ENCODE measurements at places on chromosomes 1 and 21.

GRCh38 chr1:7770669-7770996 lies 463 bp upstream of the VAMP3 start:
- DNase-seq: no peak

GRCh38 chr1:179706339-179706941 lies 36.7 kb upstream of the FAM163A start:
- DNase-seq: peak; percentile 16

- DNase-seq: no peak
Measured at GRCh38 chr1:4275083-4275482, 375.0 kb upstream of the C1orf174 start.

GRCh38 chr1:184622136-184622823 lies 132.4 kb downstream of the EDEM3 start:
- DNase-seq: no peak

- peak; percentile 1 for DNase-seq
Measured at GRCh38 chr1:171742577-171742922, 685 bp upstream of the VAMP4 start.

- no peak for DNase-seq
Measured at GRCh38 chr21:39066829-39067780, 116.1 kb downstream of the PSMG1 start.

DNA sequence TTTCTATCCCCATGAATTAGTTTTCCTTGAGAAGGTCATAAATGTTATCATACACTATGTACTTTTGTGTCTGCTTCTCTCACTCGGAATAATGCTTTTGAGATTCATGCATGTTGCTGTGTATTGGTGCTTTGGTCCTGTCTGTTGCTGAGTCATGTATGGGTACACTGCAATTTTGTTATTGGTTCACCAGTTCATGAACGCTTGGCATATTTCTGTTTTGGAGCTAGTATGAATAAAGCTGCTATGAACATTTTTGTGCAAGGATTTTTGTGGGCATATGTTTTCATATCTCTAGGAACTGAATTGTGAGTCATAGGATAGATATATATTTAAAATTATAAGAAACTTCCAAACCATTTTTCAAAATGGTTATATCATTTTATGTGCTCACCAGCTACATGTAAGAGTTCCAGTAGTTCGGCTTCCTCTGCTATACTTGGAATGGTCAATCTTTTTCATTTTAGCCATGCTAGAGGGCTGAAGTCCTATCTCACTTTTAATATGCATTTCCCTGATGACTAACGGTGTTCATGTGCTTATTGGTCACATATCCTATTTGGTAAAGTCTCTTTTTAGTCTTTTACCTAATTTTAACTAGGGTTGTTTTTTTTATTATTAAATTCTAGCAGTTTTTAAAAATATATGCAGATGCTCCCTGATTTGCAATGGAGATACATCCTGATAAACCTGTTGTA lies 38.2 kb downstream of the ETS2 start:
- DNase-seq: no peak

- no peak for DNase-seq
Measured at GRCh38 chr1:228006034-228006785, 588 bp upstream of the WNT3A start.

GRCh38 chr1:118210723-118211110 lies 25.7 kb upstream of the SPAG17 start:
- DNase-seq: no peak

GRCh38 chr1:115412286-115412685 lies 74.2 kb upstream of the NGF start:
- DNase-seq: no peak

GRCh38 chr1:220796530-220796929 lies 9.8 kb downstream of the MTARC1 start:
- DNase-seq: no peak

GRCh38 chr1:59418363-59419144 lies 121.7 kb downstream of the FGGY start:
- no peak for DNase-seq

- no peak for DNase-seq
Measured at GRCh38 chr1:180560200-180560867, 1.6 kb downstream of the OVAAL start.

DNA sequence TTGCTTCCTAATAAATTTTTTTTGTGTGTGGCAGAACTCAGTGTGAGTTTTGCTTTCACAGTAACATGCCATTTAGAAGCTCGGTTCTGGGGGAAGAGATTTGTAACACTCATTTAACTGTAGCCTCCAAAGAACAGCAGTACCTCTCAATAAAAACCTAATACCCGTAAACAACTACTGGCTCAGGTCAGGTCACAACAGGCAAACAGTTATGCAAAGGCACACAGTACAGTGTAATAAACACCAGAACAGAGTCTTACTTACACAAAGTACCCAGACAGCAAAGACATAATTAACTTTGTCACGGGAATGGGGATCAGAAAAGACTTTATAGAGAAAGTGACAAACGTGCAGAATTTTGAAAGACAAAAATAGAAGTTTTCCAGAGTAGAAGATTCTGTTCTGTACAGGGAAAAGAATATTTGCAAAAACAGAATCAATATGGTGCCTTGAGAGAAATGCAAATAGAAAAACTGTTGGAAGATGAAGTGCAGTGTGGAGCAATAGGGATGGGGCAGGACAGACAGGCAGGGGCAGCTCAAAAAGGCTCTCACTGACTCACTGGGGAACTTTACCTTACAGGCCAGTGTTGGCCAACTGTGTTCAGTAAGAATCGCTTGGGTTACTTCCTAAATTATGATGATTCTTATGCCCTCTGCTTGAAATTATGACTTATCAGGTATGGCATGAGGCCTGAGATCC lies 38.8 kb downstream of the EGLN1 start:
- no peak for DNase-seq

DNA sequence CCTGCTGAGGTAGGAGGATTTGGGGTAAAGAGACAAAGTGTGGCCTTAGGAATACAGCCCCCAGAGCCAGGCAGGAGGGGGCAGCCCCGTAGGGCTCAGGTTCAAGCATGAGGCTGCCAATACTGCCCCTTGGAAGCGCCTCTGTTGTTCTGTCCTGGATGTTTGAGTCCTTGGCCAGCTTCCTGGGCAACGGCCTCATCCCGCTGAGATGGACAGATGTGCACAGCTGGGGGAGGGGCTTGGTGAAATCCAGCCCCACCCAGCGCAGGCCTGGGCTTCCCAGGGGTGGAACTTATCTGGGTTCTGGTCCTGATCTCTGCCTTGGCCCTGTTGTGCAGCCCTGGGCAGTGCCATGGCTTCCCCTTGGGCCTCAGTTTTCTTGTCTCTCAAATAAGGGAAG lies 34.8 kb upstream of the MAN1C1 start:
- no peak for DNase-seq

DNA sequence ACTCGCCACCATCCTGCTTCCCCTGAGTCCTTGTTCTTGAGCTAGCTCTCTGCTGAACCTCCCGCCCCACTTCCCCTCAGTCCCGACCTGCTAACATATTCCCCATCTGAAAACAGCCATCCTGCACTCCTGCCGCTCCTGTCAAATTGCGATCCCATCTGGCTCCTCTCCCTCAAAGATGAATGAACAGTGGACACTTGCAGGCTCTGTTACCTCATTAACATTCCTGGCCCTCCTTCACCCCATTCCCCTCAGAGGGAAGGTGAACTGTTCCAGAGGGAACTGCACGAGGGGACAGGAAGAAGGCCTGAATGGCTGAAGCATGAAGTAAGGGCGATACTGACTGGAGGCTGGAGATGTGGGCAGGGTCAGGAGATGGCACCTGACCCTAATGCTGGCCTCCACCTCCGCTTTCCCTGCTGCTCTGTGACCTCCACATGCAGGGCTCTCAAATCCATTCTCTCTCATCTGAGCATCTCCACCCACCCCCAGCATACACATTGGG lies 7.4 kb upstream of the CELSR2 start:
- DNase-seq: no peak

DNA sequence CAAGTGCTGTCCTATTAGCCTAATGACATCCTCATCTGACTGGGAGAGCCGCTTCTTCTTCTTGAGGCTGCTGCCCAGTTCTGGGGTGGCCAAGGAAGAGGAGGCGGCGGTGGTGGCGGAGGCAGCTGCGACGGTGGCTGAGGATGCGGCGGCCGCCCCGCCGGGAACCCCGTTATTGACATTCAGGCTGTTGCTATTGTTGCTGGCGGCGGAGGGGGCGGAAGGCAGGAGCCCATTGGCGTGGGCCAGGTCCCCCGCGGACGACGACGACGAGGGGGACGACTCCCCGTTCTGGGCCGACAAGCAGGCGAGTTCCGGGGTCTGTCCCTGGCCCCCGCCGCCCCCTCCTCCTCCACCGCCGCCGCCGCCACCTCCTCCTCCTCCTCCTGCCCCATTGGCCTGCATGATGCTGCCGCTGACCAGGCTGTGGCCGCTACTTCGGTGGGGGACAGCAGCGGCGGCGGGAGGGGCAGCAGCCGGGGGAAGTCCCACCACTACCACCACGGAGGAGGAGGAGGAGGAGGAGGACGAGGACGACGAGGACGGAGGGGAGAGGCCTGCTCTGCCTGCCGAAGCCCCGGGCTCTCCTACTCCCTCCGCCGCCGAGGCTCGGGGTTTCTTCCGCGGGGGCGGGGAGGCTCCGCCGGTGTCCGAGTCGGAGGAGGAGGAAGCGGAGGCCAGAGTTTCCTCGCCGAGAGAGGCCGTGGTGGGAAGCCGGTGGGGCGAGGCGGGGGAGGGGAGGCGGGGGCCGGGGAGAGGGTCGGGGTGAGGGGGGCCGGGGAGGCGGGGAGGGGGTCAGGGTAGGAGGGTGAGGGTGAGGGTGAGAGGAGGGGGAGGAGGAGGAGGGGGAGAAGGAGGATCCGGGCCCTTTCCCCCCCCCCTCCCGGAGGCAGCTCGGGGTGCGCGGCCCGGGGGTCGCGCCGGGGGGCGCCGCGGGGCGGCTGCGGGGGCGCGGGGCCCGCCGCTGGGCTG lies 610 bp downstream of the WDR26 start:
- DNase-seq: no peak

DNA sequence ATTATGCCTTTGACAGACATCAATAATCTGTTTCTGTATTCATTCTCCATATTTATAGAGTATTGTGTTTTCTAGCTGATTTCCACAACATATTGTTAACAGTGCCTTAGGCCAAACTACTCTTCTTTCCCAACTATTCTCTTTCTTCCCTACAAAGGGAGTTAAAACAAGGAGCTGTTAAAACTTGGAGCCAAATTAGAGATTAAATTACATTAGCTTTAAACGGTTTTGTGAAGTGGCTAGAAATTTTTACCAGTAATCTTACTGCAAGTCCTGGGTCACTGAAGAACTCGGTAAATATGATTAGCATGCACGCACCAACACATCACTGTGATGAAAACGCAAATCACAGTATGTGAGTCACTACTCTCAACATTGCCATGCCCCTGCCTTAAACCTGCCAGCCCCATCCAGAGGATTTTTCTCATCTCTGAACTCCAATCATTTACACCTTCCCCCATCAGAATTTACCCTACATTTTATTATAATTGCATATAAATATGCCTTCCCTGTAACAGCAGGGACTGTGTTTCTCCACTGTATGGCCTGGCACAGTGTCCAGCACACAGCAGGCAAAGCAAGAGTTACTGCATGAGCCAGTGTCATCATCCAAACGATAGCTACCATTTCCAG lies 1.5 kb upstream of the PRDX6 start:
- DNase-seq: no peak

DNA sequence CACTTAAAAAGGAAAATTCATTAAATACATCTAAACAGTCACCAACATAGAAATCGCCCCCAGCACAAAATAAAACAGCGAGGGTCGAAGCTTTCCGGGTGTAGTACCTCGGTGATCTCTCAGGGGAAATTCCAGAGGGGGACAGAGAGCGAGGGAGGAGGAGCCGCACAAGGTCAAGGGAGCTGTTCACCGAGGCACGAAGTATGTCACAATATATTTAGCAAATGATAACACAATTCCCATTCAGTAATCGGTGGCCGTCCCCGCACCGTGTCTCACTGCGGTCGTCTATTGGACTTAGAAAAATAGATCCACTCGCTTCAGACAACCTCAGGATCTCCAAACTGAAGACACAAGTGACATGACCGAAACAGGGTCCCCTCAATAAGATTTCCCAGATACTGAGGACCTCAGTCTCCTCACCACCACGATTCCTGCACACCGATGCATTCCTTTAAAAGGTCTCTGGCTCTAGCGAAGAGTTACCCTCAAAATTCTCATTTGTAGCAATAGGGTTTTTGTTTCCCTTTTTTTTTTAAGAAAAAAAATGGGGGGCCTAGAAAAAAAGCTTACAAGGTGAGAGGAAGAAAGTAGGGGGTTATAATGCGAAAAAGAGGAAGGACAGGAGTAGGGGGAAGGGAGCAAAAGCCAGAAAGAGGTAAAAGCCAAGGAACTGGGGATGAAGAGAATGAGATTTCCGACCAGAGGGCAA lies 1.1 kb downstream of the LPGAT1 start:
- DNase-seq: no peak

- DNase-seq: no peak
Measured at GRCh38 chr1:48048064-48048463, 50.9 kb upstream of the TRABD2B start.

DNA sequence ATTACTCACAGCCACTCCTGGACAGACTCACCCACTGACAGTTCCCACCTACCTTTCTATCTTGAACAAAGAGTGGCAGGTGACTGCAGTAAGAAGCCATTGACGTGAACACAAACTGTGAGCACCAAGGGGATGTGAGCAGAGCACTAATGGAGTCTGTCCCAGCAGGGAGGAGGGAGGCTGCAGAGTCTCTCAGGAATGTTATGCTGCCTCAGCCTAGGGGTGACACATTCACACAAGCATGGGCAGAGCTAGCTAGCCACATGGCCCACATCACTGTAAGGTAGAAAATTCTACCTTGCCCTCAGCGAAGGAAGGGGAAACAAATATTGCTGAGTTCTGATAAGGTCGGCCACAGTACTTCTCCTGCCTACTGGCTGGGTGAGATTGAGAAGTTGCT lies 56.8 kb upstream of the PTGFRN start:
- DNase-seq: no peak

DNA sequence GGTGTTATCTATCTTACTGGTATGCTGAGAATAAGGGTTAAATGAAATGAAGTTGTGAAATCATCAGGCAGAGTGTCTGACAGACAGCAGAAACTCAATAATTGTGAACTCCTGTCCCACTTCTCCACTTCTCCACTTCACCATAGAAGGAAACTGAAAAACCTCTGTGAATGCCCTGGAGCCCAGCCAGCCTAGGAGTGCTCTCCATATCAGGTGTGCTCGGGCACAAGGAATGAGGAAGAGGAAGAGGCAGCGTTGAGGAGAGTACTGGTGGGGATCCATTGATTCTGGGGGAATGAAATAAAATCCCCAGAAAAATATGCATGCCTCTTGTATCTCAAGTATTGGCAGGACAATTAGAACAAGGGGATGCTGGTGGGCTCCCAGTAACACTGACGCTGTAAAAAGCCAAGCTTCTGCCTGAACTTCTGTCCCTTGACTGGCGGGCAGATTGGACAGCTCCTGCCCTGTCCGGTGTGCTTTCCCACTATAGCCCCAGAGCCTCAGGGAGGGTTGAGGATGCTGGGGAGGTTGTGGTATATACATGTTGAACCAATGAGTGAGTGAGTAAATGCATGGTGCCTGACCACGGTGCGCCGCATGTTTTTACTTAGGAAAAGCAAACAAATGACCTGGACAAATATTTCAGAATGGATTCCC lies 47.7 kb downstream of the NMNAT2 start:
- DNase-seq: no peak

All from stimulated activated CD8-positive, alpha-beta memory T cell treated with anti-CD3 and anti-CD28 coated beads, Interleukin-4, amount 100 ng/mL, for 1 hour (primary cell).